ENCODE measurements at places on chromosomes 6 and 20.

GRCh38 chr6:28000351-28001045 lies 43.5 kb downstream of the OR2B6 start:
- DNase-seq: no peak

DNA sequence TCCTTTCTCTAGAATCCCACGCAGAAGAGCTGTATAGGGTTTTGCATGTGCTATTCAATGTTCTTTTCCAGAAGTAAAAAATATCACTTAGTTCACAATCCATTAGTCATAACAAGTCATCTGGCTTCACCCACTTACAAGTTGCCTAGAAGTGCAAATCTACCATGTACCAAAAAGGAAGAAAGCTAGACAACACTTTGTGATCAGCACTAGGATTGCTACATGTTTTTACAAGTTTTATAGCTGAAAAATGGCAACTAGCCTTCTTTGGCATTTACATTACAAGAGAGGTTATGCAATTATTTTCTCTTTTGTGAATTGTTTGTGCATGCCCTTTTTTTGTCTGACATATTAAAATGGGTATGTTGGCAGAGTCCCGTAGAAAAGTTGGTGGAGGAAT lies 85.6 kb upstream of the PTPRK start:
- DNase-seq: no peak

DNA sequence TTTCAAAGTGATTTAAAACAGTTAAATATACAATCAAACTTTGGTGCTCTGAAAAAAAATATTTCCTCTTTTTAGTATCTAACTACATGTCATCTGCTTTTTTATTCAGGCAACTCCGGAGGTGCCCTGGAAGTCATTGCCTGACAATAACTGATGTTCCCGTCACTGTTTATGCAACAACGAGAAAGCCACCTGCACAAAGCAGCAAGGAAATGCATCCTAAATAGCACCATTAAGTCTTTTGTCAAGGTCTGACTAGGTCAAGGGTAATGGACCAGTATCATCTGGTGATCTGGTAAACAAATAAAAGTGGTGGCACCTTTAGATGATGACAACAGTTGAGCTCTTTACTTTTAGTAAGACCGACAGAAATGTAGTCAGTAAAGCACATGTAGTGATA lies 13.2 kb downstream of the FAM229B start:
- DNase-seq: no peak

DNA sequence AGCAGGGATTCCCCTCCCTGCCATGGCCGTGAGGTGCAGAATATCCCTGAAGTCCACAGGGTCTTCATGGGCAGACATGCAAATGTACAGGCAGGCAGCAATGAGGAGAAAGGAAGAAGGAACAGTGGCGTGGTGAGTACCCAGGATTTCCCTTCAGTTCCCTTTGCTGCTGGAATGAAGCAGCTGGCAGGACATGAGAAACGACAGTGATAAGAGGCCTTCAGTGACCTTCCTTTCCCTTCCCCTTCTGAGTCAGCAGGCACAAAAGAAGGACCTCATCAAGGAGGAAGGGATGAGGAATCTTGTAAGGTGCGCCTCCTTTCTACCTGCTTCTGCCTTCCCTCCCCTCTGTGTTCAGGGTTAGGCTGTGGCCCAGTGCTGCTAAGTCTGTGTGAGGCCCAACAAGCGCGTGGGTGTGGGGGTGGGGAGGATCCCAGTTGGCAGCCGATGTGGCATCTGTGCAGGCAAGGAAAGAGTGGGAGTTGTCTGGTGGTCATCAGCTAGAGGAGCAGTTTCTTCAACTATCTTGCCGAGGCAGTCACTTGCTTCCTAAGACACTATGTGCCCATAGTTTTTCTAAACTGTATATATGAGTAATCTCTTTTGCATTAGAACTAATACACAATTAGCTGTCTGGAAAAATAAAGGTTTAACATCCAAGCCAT lies 29.5 kb upstream of the FBXO9 start:
- no peak for DNase-seq

GRCh38 chr20:32943490-32944052 lies 60.7 kb downstream of the SUN5 start:
- DNase-seq: no peak

GRCh38 chr20:38209736-38210405 lies 44.8 kb upstream of the TGM2 start:
- no peak for DNase-seq

DNA sequence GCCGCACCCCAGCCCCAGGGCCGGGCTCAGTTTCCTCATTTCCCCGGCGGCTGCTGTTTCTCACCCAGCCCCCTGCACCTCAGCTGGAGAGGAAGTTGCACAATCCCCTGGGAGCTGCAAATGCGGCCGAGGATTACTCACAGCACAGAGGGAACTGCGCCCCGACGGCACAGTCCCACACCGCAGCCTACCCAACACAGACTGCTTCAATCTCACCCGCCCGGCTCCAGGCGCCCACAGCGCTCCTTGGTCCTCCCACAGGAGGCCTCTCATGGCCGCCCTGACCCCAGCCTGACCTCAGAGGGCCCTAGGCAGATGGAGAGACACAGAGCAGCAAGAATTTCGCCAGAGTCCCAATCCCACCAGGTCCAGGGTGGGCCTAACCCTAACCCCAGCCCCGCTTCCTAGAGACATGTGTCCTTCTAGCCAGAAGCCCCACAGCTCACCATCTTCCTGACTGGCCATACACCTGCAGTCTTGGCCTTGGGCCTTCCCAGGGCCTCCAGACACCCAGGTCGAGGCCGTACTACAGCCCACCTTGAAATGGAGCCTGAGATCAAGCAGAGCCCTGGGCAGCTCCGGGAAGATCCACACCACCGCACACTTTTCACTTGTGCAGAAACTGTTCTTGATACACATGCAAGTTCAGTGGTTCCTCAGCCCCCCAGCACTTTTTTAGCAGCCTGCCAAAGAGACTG lies 11.7 kb downstream of the TFEB start:
- DNase-seq: no peak

DNA sequence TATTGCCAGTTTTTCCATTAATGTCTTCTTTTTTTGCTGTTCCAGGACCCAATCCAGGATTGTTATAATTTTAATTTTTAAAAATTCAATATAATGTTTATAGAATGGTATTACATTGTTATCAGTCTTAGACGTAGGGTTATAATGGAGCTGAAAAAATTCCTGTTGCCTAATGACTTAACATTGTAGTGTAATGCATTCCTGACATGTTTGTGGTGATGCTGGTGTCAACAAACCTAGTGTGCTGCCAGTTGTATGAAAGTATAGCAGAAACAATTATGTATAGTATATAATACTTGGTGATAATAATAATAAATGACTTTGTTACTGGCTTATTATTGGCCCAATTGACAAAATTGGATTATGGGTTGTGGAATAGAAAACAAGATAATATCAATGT lies 30.4 kb downstream of the KIZ start:
- no peak for DNase-seq

DNA sequence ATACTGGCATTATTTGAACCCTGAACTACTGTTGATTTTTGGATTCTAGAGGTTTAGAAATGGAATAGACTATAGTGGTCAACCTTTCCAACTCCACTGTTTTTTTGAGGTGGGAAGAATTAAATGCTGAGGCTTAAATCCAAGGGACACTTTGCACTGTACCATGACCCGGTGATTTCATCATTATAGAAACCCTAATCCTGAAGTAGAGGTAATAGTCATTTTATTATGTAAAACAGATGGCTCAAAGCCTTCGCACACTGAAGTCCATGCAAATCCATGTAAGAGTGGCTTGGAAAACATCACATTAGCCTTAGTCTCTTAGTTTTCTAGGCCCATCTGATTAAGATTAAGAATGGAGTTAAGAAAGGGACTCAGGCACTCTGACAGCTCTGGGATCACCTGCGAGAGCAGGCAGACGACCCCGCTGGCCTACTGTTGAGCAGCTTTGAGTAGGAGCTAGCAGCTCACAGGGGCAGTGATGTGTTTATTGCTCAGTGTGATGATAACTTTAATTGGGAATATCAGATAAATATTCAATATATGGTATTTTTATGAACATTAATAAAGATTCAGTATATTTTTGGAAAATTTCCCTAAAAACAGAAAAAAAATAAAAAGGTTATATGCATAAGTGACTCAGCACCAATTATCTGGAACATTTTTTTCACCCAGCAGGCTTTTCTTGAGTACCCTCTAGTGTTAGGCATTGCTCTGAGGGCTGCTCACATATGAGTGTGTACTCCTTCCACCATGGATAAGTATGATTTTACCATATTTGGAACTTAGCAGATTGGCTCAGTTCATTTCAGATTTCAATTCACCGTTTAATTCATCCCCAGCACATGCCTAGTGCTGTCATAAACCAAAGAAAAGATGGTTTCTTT lies 13.4 kb downstream of the SLX4IP start:
- no peak for DNase-seq

GRCh38 chr6:25009393-25009710 lies 73.6 kb upstream of the RIPOR2 start:
- DNase-seq: no peak

DNA sequence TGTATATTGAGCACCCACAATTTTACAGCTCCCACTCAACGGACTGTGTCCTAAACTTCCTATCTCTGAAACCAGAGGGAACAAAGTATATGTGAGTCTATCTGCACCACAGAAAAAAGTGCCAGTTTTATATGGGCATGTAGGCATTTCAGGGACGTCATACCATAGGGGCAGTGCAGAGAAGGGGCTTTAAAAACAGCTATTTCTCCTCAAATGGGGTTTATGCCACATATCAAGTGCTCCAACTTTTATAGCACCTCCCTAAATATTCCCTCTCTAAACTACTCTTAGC lies 28.9 kb upstream of the ASF1A start:
- no peak for DNase-seq

DNA sequence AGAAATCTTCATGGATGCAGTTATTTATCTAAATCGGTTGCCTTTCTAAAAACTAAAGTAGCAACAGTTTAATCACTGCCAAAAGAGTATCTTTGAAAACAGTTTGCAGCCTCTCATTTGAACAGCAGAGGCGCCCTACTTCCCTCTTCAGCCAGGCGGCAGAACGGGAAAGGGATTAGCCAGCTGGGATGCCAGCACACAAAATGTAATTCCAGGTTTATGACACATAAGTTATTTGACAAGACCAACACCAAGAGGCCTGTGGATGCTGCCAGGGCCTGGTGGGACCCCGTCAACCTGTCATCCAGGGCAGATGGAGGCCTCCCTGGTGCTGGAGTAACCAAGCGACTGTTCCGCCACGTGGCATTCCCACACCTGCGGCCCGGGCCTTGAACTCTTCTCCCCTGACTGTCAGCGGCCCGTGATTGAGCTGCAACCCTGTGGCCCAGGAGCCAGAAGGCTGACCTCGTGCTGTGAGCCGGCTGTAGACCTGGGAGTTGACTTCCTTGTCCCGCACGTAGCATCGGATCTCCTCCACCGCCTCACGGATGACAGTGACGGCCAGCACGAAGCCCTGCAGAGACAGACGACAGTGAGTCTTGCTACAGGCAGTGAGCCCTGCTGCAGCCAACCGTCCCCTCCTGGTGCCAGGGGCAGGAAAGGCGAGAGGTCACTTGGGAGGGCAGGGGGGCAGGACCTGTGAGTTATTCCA lies 55.5 kb downstream of the ATP9A start:
- no peak for DNase-seq

DNA sequence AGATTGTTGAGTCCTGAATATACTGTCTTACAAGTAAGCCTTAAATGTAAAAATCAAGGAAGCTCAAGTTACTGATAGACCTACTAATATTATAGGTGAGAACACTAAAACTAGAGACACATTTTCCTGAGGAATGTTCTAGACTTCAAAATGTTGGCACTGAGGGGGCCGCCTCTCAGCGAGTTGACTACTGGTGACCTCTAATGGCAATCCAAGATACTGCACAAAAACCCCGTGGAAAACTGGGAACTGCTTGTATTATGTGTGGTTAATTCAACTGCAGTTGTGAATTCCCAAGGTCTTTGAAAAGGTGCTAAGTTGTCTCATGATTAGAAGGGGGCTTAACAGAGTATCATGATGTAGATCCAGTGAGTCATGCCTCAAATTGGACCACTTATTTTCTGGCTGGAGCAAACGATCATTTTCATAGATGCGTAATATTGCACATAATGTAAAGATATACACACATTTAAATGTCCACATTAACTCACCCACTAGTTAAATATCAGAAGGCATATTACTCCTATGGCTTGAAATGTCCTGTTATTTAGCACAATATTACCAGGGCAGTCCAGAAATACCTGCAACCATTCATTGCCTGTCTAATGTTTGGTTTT lies 336.2 kb downstream of the FOXA2 start:
- no peak for DNase-seq

DNA sequence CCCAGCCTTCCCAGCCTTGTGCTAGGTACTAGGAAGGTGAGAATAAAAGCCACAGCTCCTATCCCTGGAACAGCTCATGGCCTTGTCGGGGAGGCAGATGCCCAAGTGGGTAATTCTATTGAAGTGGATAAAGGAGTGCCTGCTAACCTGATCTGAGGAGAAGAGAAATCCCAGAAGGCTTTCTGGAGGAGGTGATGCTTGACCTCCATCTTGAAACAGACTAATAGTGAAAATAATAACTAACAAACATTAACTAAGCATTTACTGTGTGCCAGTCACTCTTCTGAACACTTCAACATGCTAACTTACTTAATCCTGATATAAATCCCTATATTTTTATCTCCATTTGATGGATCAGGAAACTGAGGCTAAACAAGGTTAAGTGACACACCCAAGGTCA lies 493.2 kb upstream of the CHD6 start:
- DNase-seq: no peak

DNA sequence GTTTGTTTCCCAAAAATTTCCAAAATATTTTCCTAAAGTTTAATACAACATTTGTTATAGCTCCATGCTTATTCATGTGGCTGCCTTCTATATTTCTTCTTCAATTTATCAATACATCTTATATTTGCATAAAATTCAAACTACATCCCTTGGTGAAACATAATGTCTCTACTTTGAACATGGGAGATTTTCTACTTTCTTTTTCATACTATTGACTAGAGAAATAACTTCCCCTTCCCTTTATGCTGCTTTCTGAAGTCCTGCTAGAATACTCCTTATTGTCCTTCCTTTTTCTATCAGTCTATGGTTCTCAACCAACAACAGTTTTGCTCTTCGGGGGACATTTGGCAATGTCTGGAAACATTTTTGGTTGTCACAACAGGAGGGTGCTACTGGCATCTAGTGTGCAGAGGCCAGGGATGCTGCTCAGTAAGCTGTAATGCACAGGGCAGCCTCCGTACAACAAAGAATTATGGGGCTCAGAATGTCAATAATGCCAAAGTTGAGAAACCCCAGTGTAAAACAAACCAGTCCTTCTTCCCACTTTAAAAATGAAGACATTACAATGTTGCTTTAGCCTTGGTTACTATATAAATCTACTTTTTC lies 29.9 kb downstream of the MKKS start:
- DNase-seq: no peak
